Activated CD4-positive, alpha-beta T cell treated with anti-CD3 and anti-CD28 coated beads for 36 hours (primary cell): ENCODE measurements at places on chromosomes 3 and 15. TPM values are rescaled to one million over a fixed set of nuclear protein-coding genes. Genes with fewer than 3 reads are reported as not detected.

GRCh38 chr3:122952520-122952919, 75.0 kb downstream of the SEMA5B start:
- no peaks in the 10 kb centered on the region for H3K4me1 ChIP-seq
- no peak for DNase-seq
- H3K27ac ChIP-seq, result no peak overlapping the region
- no peaks in the 10 kb centered on the region for H3K36me3 ChIP-seq
- no peak overlapping the region for H3K4me3 ChIP-seq
- no peaks in the 10 kb centered on the region for H3K27me3 ChIP-seq

DNA sequence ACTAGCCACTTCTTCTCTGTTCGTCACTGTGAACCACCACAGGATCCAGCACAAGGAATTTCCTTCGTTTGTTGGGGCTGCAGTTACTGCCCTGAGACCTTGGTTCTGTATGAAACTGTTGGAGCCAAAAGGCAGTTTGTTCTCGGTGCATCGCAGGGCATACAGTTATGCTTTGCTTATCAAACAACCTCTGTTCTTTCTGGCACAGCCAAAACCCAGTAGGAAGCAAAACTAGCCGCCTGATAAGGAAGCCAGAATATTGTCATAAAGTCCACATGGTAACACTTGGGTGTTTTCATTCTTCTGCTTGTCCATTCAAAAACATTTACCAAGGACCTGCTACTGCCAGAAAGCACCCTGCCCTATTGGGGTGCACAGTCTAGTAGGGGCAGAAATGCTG, 116.1 kb downstream of the RAB11A start:
- peaks cover 7% of the 10 kb centered on the region for H3K4me1 ChIP-seq
- no peaks in the 10 kb centered on the region for H3K36me3 ChIP-seq
- no peak overlapping the region for H3K27ac ChIP-seq
- DNase-seq, result no peak

DNA sequence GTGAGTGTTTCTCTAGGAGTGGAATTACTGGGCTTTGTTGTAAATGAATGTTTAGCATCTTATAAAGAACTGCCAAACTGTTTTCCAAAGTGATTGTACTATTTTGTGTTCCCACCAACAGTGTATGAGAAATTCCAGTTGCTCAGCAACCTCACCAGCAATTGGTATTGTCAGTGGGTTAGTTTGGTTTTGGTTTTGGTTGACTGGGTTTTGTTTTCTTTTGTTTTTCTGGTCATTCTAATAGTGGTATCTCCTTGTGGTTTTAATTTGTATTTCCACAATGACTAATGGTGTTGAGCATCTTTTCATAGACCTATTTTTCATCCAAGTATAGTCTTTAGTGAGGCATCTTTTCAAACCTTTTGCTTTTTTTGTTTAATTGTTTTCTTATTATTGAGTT, 27.1 kb downstream of the FILIP1L start:
- H3K27ac ChIP-seq, result no peak overlapping the region
- DNase-seq, result no peak
- H3K4me1 ChIP-seq, result peaks cover 21% of the 10 kb centered on the region
- no peaks in the 10 kb centered on the region for H3K27me3 ChIP-seq

DNA sequence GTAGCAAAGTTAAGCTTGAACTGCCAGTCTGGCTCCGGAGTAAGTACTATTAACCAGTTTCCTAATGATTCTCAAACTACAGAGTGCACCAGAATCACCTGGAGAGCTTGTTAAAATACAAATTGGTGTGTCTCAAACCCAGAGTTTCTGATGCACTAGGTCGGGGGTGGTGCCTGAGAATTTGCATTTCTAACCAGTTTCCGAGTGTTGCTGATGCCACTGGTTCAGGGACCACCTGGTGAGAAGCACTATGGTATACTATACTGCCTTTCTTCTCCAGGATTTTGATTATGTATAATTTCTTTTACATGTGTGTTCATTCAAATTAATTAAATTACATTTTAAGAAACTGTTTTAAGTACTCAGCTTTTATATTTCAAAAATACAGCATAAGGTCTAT, 48.8 kb upstream of the PLSCR5 start:
- no peak overlapping the region for H3K27ac ChIP-seq
- no peaks in the 10 kb centered on the region for H3K4me1 ChIP-seq
- DNase-seq, result no peak
- H3K36me3 ChIP-seq, result no peaks in the 10 kb centered on the region
- peaks cover 2% of the 10 kb centered on the region for H3K27me3 ChIP-seq
- H3K4me3 ChIP-seq, result no peak overlapping the region

GRCh38 chr3:49327485-49327884, 12.4 kb downstream of the USP4 start:
- no peak overlapping the region for H3K27ac ChIP-seq
- no peak overlapping the region for H3K4me3 ChIP-seq
- H3K4me1 ChIP-seq, result peaks cover 2% of the 10 kb centered on the region
- no peak for DNase-seq

DNA sequence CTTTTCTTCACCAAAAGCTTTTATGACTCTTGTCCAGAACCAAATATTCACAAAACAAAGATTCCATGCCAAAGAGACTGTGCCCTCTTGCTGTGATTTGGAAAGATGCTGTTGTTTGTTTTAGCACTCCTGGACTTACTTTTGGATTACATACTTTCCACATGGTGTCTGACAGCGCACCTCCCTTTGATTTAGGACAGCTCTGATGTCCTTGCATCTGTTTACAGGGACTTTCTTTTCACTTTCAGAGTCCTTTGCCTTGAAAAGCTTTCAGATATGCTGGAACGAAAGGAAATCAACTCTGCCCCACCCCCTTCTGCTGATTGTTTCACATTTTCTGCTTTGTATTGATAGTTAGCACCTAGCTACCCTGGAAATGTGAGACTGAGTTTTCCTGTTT, 133.0 kb upstream of the NR2E3 start:
- no peak overlapping the region for H3K4me3 ChIP-seq
- no peaks in the 10 kb centered on the region for H3K36me3 ChIP-seq
- H3K27me3 ChIP-seq, result peaks cover 51% of the 10 kb centered on the region
- no peak for DNase-seq
- no peak overlapping the region for H3K27ac ChIP-seq

GRCh38 chr3:101817992-101818391, 31.3 kb upstream of the NFKBIZ start:
- no peak for DNase-seq
- no peaks in the 10 kb centered on the region for H3K27me3 ChIP-seq
- H3K36me3 ChIP-seq, result peaks cover 39% of the 10 kb centered on the region
- no peak overlapping the region for H3K27ac ChIP-seq
- H3K4me3 ChIP-seq, result no peak overlapping the region
- peaks cover 50% of the 10 kb centered on the region for H3K4me1 ChIP-seq

DNA sequence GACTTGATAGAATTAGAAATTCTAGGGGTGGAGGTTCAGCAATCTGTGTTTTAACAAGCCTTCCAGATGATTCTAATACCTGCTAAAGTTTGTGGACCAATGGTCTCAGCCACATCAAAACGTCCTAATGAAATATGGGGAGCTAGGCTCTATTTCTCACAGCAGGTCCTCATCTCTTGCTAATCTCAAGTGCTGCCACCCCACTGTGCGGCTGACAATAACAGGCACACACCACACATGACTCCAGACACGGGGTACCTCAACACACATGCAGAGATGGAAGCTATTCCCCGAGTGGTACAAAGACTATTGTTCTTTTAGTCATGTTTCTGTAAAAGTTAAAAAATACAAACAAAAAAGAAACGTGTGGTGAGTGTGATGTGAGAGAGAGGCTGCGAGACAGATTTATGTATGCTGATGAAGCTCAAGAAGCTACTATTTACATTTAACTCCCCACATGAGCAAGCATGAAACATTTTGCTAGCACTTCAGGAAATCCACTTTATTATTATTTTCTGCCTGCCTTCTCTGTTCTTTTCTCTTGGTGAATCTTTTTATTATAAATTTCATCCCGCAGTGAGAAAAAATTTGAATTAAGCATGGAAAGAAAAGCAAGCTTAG, 405.6 kb downstream of the MAGI1 start:
- no peak overlapping the region for H3K27ac ChIP-seq
- H3K27me3 ChIP-seq, result no peaks in the 10 kb centered on the region
- no peak for DNase-seq
- H3K36me3 ChIP-seq, result no peaks in the 10 kb centered on the region
- H3K4me3 ChIP-seq, result no peak overlapping the region

The ATXN7 gene
- 27.1 TPM for total RNA-seq

DNA sequence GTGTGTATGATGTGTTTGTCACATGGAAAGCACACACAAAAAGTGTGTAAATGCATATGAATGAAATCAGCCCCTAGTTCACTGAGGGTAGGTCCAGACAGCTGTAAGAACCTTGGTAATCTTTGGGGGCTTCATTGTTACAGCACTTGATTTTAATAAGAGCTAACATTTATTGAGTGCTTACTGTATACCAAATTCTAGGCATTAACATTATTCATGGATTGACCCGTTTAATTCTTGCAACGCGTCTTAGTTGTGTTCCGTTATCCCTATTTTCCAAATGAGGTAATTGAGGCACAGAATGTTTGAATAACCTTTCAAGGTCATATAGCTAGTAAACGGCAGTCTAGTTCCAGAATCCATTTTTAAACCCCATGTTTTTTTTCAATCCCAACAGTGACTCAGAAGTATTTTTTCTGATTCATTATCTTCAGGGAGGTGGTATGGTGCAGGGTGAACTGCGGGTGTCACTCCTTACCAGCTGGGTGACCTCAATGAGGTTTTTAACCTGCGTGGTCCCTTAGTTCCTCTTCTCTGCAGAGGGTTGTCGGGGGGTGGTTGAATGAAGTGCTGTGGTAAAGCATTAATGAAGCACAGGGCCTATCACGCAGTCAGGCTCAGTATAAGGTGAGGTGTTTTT, 14.2 kb downstream of the RAB8B start:
- peaks cover 60% of the 10 kb centered on the region for H3K36me3 ChIP-seq
- no peak overlapping the region for H3K4me3 ChIP-seq
- H3K4me1 ChIP-seq, result peaks cover 95% of the 10 kb centered on the region

The ZNF80 gene
- total RNA-seq, result 0.23 TPM

GRCh38 chr3:134567605-134568004, 81.7 kb downstream of the CEP63 start:
- peaks cover 13% of the 10 kb centered on the region for H3K36me3 ChIP-seq
- no peaks in the 10 kb centered on the region for H3K27me3 ChIP-seq
- H3K4me3 ChIP-seq, result no peak overlapping the region
- H3K4me1 ChIP-seq, result no peaks in the 10 kb centered on the region

GRCh38 chr3:66256806-66257205, 36.0 kb downstream of the SLC25A26 start:
- no peaks in the 10 kb centered on the region for H3K27me3 ChIP-seq
- no peak for DNase-seq
- H3K27ac ChIP-seq, result no peak overlapping the region
- peaks cover 2% of the 10 kb centered on the region for H3K4me1 ChIP-seq
